ENCODE measurements at places on chromosomes 13 and 19. TPM values are rescaled to one million over a fixed set of nuclear protein-coding genes. Genes with fewer than 3 reads are reported as not detected.

CPB2 gene
- total RNA-seq: not detected

SOX1 gene
- total RNA-seq: not detected

COL4A1 gene
- total RNA-seq: 57.2 TPM

FFAR2 gene
- not detected for total RNA-seq

NLRP11 gene
- total RNA-seq: not detected

SIGLEC8 gene
- total RNA-seq: not detected

KLHL26 gene
- 2.7 TPM for total RNA-seq

KRTDAP gene
- total RNA-seq: 1.4 TPM

CGB8 gene
- not detected for total RNA-seq

IGFL1 gene
- 0.34 TPM for total RNA-seq

TMIGD2 gene
- total RNA-seq: not detected

CXCL17 gene
- total RNA-seq: not detected

S1PR5 gene
- total RNA-seq: 27.2 TPM

ARID3A gene
- total RNA-seq: 4.8 TPM

GPR4 gene
- total RNA-seq: not detected

CYSLTR2 gene
- total RNA-seq: not detected

KIR2DL3 gene
- total RNA-seq: not detected

TRPC4 gene
- not detected for total RNA-seq

IGFLR1 gene
- total RNA-seq: 2.3 TPM

PROSER1 gene
- 14.9 TPM for total RNA-seq

FAM124A gene
- total RNA-seq: not detected

CYP4F12 gene
- not detected for total RNA-seq

AP1M2 gene
- total RNA-seq: 78.9 TPM

GPR18 gene
- total RNA-seq: not detected

KLK4 gene
- not detected for total RNA-seq

LRRC63 gene
- not detected for total RNA-seq

ZNF878 gene
- not detected for total RNA-seq

RETN gene
- not detected for total RNA-seq

SHANK1 gene
- 0.04 TPM for total RNA-seq

FCER2 gene
- total RNA-seq: not detected

ZNF582 gene
- 1.9 TPM for total RNA-seq

IZUMO4 gene
- 1.1 TPM for total RNA-seq

TMPRSS9 gene
- not detected for total RNA-seq

TRIP10 gene
- total RNA-seq: 51.0 TPM

PTH2 gene
- not detected for total RNA-seq

CILP2 gene
- 0.08 TPM for total RNA-seq

PNMA8A gene
- 1.2 TPM for total RNA-seq

ZNF285 gene
- 9.5 TPM for total RNA-seq

IL4I1 gene
- not detected for total RNA-seq

TEX29 gene
- not detected for total RNA-seq

PRDX2 gene
- total RNA-seq: 260 TPM

ZGLP1 gene
- total RNA-seq: 1.5 TPM

CALR3 gene
- total RNA-seq: 0.16 TPM

PRKCG gene
- not detected for total RNA-seq

ATP1A3 gene
- total RNA-seq: 0.04 TPM

ZNF600 gene
- 2.2 TPM for total RNA-seq

GARIN5A gene
- total RNA-seq: 0.78 TPM

DMKN gene
- total RNA-seq: 317 TPM

KLF2 gene
- not detected for total RNA-seq

TLE6 gene
- total RNA-seq: not detected

C3 gene
- 63.2 TPM for total RNA-seq

PALM3 gene
- not detected for total RNA-seq

SPC24 gene
- total RNA-seq: 14.7 TPM

CEACAM16 gene
- total RNA-seq: not detected

CEACAM7 gene
- total RNA-seq: not detected

CTXN1 gene
- total RNA-seq: 0.86 TPM

All from hair follicular keratinocyte (primary cell).